ENCODE measurements at places on chromosomes 5 and 9. TPM values are rescaled to one million over a fixed set of nuclear protein-coding genes. Genes with fewer than 3 reads are reported as not detected.
A peak's percentile ranks its signal among the peaks of the same experiment; 100 is the strongest.

GRCh38 chr9:132672413-132672690 lies 2.1 kb downstream of the GTF3C4 start:
- no peak for DNase-seq

DNA sequence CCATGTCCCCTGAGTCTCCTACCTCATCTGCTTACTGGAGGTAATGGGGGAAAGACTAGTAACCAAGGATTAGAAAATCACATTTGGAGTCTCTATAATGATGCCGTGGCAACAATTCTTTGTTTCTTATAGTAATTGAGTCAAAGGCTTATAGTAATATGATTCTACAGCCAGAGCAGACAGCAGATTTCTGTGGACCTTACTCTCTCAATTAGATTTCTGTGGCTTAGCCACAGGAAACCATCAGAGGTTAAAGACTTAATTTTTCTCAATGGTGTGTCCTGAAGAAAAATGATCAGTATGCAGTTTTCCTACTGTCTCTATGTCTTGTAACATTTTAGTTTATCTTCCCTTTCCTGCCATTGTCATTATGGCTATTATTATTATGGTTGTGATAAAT lies 59.3 kb upstream of the CD180 start:
- no peak for DNase-seq

The BAAT gene
- total RNA-seq = 0.08 TPM

The SCGB3A2 gene
- not detected for total RNA-seq

The TAF11L12 gene
- not detected for total RNA-seq

The UNC5A gene
- total RNA-seq = 0.85 TPM

DNA sequence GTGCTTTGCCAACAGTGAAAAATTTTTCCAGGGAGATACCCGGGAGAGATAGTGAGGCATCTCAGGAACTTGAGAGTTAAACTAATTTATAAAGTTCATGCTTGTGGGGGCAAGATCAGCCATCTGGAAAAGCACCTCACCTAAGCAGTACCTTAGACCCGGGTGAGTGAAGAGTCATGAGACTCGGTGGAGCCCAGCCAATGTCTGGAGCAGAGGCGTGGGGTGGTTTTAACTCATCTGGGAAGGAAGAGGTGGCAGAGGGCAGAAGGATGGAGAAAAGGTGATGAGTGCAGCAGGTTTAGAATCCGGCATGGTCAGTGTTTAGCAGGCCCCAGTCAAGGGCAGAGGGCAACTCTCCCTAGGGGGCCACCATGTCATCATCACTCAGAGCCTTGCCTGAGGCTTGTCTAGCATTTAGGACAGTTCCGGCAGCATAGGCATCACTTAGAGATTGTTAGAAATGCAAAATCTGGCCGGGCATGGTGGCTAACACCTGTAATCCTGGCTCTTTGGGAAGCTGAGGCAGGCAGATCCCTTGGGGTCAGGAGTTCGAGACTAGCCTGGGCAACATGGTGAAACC lies 4.3 kb upstream of the RNF183 start:
- no peak for DNase-seq

The AK8 gene
- total RNA-seq = 0.29 TPM

- peak; percentile 59 for DNase-seq
These were observed 34.0 kb upstream of the RXRA start for GRCh38 chr9:134291961-134292871.

DNA sequence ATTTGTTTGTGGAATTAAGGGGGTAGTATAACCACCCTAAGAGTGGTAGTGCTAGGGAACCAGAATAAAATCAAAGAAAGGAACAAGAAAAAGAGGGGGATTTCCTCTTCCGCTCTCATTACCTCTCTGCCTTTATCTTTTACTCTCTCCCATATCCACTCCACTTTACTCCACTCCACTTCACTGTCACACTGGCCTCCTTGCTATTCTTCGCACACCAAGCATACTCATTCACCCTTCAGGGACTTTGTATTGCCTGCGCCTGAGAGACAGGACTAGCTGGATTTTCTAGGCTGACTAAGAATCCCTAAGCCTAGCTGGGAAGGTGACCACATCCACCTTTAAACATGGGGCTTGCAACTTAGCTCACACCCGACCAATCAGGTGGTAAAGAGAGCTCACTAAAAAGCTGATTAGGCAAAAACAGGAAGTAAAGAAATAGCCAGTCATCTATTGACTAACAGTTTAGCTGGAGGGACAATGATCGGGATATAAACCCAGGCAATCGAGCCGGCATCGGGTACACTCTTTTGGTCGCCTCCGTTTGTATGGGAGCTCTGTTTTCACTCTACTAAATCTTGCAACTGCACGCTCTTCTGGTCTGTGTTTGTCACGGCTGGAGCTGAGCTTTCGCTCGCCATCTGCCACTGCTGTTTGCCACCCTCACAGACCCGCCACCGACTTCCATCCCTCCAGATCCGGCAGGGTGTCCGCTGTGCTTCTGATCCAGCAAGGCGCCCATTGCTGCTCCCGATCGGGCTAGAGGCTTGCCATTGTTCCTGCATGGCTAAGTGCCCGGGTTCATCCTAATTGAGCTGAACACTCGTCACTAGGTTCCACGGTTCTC lies 121.8 kb downstream of the FAM170A start:
- no peak for DNase-seq

DNA sequence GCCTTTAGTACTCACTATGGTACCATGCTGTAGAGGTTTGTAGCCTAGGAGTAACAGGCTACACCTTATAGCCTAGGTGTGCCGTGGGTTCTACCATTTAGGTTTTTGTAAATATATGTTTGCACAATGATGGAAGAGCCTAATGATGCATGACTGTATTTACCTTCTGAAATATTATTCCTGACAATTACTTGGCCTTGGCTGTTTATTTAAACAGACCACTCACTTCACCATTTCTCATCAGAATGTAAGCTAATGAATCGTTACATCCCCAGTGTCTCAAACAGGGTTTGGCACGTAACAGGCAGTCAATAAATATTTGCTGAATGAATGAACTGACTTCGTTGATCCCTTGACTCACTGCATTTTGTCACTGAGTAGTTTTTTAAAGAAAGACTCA lies 93.1 kb downstream of the MED27 start:
- DNase-seq = no peak

The TMEM215 gene
- total RNA-seq = 0.11 TPM

DNA sequence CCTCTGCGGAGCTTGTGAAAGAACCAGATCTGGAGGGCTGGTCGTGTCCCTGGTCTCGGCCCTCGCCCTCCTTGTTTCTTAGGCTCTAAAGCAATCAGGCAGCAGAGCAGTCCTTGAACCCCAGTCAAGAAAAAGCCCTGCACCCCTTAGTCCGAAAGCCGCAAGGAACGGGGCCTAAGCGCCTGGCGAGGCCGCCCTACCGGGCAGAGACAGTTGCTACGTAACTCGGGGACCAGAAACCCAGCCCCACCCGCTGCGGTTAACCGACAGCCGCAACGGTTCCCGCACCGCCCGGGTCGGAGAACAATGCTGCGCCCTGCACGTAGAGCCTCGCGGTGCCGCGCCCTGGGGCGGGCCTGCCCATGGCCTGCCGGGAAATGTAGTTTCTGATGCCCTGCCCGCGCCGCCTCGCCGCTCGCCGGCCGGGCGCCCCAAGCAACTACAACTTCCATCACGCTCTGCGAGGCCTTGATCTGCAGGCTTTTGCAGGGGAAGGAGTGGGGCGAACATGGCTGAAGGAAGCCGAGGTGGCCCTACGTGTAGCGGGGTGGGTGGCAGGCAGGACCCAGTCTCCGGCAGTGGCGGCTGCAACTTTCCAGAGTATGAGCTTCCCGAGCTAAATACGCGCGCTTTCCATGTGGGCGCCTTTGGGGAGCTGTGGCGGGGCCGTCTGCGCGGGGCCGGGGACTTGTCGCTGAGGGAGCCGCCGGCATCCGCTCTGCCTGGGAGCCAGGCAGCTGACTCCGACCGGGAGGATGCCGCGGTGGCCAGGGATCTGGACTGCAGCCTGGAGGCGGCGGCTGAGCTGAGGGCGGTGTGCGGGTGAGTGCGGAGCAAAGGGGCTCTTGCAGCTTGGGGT lies at the start of gene SNAPC3:
Gene SNAPC3, plus strand, starts transcription at position 505 of the 859 bp plus-strand sequence. Its CDS starts 4 bp downstream, at position 509.
- DNase-seq = peak; percentile 98

- DNase-seq = no peak
These were observed 79.3 kb downstream of the PPP2R2B start for GRCh38 chr5:146799231-146799630.

- no peak for DNase-seq
These were observed 14.1 kb downstream of the FBXL17 start for GRCh38 chr5:108367679-108368334.

- DNase-seq = no peak
These were observed 989.2 kb downstream of the TLE4 start for GRCh38 chr9:80560976-80561375.

GRCh38 chr9:76351006-76351405 lies 43.2 kb downstream of the RFK start:
- DNase-seq = no peak

The CDHR2 gene
- total RNA-seq = 0.92 TPM

The GPR151 gene
- not detected for total RNA-seq

- DNase-seq = no peak
These were observed 33.1 kb upstream of the HTR4 start for GRCh38 chr5:148687427-148687826.

GRCh38 chr5:169706758-169707450 lies 69.8 kb downstream of the DOCK2 start:
- no peak for DNase-seq

The QRFP gene
- not detected for total RNA-seq

The ALDH1A1 gene
- 40.8 TPM for total RNA-seq

GRCh38 chr9:107316795-107317661 lies 33.9 kb downstream of the RAD23B start:
- DNase-seq = no peak

DNA sequence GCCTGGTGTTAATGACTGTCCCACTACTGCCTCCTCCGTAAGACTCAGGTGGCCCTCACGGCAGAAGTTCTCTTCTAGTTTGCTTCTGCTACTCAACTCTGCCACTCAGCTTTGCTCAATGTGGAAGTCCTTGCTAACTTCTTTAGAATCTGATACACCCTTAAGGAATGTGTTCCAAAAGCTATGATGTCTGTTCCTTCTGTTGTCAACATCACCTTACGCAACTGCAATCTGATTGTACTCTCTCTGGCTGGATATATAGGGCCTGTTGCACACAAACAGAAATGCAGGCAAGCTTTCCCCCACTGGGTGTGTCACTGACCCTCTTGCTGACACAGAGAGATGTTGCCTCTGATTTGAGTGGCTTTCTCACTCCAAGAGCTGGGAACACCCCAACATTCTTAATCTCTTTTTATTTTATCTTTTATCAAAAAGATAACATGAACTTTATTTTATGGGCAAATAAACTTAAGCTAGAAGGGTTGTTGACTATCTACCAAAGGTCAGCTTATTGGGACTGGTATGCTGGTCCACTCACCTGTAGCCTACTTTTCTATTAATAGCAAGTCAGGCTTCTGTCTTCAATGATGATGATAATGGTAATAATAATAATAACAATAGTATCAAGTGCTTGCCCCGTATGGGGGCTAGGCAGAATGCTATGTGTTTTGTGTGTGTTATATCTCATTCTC lies 25.2 kb downstream of the TMEM252 start:
- no peak for DNase-seq

- no peak for DNase-seq
These were observed 245.6 kb upstream of the RAI14 start for GRCh38 chr5:34410411-34411139.

DNA sequence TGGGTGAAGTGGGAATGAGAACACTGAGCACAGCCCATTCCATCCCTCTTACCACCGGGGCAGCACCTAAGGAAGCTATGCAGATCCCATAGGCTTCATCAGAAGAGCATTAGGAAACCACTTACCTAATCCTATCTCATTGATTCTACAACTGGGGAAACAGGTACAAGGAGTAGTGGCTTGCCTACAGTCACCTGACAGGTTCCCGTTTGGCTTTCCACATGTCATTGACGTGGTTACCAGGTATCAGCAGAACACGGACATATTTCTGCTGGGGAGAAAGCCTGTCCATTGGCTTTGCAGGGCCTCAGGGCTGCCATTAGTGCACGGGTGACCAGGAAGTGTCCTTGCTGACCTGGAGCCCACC lies 11.3 kb downstream of the AFAP1L1 start:
- DNase-seq = no peak

DNA sequence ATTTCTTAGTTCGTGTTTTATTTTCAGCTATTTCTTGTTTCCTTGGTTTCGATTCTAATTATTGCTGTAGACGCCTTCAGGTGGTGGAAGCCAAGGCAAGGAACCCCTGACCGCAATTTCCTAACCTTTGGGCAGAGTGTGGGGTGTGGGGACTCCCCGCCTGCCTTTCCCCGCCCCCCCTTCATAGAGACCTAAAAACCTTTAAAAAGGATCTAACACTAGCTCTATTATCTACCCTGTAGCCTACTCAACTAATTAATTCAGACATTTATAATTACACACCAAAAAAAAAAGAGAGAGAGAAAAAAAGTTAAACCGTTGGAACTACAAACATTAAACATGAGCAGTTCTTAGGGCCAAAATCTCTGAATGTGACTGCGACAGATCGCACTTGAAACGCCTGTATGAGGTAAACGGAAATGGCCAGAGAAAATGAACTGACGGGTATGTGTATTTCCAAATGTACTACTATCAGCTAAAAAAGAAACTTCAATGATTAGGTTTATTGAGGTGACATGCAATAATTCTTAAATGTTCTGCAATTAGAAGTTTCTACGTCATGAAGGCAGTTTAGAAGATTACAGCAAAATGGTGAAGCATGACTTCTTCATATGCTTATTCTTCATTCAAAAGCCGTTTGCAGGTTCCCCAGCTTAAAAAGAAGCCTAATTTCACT lies 19.0 kb upstream of the FER start:
- no peak for DNase-seq

- DNase-seq = no peak
These were observed 1574.0 kb downstream of the MAT2B start for GRCh38 chr5:165079389-165079788.

DNA sequence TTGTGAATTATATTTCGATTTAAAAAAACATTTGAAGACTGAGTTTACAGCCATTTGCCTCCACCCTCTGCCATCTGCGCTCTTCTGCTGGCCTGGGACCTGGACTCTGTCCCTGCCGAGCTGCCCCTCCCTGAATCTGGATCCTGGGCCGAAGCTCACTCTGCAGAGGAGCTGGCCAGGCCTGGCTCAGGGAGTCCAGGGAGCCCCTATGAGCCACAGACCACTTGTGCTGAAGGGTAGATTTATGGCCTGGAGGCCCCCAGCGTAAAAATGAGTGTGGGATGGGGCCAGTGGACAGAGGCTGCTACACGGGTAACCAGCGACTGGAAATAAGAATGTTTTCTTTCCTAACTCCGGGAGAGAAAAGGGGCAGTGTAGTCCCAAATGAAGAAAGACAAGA lies 129.8 kb downstream of the FGF18 start:
- no peak for DNase-seq

DNA sequence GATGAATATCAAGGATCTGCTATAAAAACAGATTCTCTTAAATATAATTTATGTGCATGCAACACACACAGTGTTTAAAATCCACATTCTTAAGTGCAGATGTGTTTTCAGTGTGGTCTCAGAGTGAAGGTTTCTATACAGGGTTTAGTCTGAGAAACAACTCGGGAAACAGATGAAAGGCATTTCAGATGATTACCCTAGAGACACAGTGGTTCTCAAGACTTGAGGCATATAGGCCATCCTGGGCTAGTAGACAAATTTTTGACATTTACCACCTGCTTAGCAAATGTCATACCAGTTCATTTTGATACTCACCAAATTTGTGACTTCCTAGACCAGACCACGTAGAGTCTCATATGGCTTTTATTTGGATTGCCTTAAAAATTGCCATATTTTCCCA lies 216.5 kb downstream of the ARL15 start:
- no peak for DNase-seq

GRCh38 chr9:12695474-12695873 lies 2.3 kb downstream of the TYRP1 start:
- DNase-seq = peak; percentile 16

- no peak for DNase-seq
These were observed 453.9 kb downstream of the TUSC1 start for GRCh38 chr9:25224309-25224708.

All from right cardiac atrium (tissue), 5 donors.